Calu3 (cell line): ENCODE measurements at places on chromosomes 16 and 17.

- no peak for DNase-seq
Measured at GRCh38 chr16:19524616-19525384, 1.1 kb downstream of the CCP110 start.

DNA sequence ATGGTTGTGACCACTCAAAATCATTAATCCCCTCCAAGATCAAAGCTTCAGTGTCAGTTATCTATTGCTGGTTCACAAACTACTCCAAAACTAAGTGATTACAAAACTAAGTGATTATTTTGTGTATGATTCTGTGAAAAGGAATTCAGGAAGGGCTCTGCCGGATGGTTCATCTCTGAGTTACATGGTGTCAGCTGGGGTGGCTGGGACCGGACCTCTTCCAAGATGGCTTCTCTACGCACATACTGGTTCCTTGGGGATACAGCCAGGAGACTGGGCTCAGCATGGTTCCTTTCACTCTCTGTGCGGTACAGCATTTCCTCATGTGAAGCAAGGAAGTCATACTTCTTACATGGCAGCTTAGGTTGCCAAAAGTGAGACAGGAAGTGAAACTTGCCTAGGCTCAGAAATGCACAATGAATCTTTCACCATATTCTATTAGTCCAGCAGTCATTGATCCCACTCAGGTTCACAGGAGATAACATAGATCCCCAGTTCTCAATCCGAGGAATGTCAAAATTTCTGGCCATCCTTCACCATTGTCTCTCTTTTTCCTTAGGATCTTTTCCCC, 97.9 kb upstream of the IRX6 start:
- no peak for DNase-seq

GRCh38 chr17:68400404-68400735, 56.9 kb downstream of the WIPI1 start:
- no peak for DNase-seq

DNA sequence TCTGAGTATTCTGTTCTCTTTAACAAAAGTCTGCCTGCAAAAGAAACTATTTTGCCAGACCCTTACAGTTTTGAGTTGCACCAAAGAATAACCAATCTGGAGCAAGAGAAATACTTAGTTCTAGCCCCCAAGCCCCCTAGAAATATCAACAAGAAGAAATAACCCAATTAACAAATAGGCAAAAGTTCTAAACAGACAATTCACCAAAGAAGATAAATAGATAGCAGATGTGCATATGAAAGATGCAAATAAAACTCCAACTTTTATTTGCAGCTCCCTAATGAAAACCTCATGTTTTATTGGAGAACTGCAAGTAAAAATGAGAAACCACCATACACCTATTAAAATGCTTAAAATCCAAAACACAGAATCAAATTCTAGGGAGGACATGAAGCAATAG, 1308.0 kb downstream of the CDH11 start:
- no peak for DNase-seq

- DNase-seq, result no peak
Measured at GRCh38 chr17:19387921-19388521, 1.0 kb upstream of the MFAP4 start.

DNA sequence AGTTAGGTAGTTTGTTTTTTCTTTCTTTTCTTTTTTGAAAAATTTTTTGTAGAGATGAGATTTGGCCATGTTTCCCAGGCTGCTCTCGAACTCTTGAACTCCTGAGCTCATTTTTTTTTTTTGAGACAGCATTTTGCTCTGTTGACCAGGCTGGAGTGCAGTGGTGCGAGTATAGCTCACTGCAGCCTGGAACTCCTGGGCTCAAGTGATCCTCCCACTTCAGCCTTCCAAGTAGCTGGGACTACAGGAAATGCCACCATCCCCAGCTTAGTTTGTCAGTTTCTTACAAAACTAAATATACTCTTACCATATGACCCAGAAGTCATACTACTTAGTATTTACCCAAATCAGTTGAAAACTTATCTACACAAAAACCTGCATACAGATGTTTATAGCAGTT, 14.4 kb upstream of the FBXO47 start:
- no peak for DNase-seq

DNA sequence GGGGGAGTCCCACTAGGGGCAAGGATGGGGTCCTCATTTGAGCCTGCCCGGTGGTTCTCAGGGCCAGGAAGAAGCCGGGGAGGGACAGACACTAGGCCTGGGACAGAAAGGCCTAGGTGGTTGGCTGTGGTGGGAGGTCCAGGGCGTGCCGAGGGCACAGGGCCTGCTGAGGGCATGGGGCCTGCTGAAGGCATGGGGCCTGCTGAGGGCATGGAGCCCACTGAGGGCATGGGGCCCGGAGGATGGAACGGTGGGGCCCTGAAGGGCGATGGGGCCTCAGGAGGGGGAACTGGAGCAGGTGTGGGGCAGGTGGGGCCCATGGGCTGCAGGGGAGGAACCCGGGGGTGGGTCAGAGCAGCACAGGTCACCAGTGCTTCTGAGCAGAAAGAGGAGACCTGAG, 31.2 kb downstream of the PELP1 start:
- no peak for DNase-seq

DNA sequence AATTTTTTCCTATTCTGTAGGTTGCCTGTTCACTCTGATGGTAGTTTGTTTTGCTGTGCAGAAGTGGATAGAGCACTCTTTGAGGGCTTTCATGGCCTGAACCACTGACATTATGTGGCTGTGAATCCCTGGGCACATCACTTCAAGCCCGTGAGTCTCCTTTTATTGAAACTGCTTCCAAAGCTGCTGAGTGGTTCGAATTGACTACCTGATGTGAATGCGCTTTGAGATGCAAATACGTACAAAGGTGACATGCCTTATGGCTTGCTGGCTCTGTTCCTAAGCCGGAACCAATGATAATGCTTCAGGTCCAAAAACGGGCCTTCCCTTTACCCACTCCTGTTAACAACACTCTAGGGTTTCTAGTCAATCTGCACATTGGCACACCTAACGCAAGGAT, 34.3 kb downstream of the ASPA start:
- no peak for DNase-seq

DNA sequence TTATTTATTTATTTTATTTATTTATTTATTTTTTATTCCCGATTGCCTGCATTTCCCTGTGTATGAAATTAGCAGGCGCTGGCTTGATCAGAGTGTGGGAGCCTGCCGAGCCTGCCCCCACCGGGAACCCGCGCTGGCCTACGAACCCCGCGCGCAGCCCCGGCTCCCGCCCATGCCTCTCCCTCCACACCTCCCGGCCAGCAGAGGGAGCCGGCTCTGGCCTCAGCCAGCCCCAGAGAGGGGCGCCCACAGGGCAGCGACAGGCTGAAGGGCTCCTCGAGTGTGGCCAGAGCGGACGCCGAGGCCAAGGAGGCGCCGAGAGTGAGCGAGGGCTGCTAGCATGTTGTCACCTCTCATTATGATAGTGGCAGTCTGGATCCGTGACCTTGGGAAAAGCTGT, 13.0 kb upstream of the RBL2 start:
- DNase-seq, result no peak

GRCh38 chr17:55201308-55201932, 63.3 kb upstream of the HLF start:
- DNase-seq, result no peak

DNA sequence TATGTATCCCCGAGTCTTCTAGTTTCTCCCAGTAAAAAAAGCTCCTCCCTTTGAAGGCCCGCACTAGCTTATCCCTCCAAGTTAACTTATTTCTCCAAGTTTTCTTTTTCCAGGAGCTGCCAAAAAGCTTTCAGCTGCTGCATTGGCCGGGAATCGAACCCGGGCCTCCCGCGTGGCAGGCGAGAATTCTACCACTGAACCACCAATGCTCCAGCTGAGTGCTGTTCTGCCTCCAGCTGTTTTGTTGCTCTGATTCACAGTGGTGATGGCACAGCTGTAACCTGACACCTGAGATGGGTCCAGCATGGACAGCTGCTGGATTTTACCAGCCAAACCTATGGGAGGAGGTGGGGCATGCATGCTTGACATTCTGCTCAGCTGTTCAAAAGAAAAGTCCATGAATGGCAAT, 22.1 kb downstream of the VAC14 start:
- no peak for DNase-seq

DNA sequence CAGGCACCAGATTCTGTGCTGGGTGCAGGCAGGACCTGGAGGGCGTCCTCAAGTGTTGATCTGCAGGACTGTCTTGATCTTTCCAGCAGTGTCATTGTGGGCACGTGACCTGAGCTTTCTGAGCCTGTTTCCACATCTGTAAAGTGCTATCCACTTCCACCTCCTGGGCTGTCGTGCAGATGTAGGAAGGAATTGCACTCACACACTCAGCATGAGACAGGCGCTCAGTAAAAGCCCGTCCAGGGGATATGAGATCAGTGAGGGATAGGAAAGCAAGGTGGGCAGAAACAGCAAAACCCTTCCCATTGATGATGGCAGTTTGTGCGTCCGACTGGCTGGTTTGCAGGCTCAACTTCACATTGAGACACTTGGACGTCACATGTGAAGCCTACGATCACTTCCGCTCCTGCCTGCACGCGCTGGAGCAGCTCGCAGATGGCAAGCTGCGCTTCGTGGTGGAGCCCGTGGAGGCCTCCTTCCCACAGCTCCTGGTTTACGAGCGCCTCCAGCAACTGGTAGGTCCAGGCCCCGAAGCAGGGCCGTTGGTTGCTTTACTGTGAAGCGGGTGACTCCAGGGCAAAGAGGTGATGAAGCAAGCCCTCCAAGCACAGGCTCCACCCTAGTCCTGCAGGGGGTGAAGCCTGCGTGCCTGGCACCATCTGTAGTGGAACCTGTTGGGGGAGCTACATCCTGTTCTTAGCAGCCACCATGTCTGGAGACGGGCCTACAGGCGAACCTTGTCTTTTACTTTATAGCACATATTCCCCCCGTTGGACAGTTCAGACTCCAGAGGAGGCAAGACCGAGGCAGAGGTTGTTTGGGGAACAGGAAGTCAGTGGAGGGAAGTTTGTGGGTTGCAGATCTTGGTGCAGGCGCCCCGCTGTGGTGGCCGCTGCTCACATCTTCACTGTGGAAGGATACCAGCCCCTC, 23.0 kb downstream of the METTL22 start:
- DNase-seq, result no peak

DNA sequence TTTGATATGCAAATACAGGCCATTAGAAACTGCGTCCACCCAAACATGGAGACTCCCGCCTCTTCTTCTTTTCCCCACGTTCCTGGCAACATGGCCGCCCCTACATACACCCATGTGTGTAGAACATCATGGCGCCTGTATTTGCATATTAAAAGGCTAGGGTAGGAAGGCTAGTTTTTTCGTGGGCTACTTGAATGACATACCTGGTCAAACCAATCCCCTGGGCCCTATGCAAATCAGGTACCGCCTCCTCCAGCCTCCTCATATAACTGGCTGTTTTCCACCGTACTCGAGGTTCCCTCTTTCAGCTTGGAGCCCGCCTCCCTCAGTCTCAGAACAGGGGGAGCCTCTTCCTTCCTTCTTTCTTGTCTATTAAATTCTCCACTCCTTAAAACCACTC, 840 bp upstream of the CD300LB start:
- DNase-seq, result no peak

DNA sequence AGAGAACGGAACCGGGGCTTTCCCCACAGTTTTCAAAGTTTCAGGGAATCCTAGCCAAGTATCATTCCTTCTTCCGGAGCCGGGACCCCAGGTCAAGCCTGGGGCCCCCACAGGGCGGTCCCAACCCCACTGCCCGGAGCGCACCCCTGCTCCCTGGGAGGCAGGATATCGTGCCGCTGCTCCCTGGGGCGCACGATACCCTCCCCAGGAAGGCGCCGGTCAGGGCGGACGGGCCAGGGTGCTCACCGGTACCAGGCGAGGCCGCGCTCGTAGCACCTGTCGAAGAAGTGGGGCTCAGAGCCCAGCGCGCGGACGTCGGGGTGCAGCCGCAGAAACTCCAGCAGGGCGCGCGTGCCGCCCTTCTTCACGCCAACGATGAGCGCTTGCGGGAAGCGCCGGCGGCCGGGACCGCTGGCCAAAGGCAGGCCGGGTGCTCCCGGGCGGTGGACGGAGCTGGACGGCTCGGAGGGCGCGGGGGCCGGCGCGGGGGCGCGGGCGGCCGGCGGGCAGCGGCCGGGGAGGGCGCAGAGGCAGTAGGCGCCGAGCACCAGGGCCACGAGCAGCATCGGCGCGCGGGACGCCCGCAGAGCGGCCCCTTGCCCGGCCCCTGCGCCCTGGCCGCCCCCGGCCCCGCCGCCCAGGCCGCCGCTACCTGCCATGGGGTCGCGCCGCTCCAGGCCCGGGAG, 407 bp downstream of the HS3ST6 start:
- DNase-seq, result no peak

DNA sequence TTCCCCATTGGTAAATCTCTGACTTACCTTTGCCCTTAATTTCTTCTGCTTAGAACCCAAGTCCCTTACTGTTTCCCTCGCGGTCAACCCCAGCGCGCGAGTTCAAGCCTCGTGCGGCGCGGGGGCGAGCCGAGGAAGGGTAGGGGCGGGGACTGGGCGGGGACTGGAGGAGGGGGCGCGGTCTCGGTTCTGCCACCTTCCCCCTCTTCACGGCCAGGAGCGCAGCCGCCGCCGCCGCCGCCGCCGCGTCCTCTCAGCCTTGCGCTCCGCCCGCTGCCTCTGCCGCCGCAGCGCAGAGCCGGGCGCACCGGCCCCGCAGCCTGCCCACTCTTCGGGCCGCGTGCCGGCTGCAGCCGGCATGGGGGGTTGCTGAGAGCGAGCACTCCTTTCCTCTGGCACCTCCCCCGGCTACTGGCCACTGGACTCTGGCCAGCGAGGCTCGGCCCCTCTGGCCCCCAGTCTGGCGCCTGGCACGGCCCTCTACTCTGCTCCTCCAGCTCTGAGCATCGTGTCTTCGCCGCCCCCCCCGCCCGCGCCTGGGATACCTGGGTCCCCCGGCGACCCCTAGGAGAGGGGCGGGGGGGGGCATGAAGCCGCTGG, at the start of gene RAPGEFL1:
Gene RAPGEFL1, plus strand, starts transcription at position 196 of the 600 bp plus-strand sequence. Its CDS starts 392 bp downstream, at position 588.
- DNase-seq, result peak; percentile 100

DNA sequence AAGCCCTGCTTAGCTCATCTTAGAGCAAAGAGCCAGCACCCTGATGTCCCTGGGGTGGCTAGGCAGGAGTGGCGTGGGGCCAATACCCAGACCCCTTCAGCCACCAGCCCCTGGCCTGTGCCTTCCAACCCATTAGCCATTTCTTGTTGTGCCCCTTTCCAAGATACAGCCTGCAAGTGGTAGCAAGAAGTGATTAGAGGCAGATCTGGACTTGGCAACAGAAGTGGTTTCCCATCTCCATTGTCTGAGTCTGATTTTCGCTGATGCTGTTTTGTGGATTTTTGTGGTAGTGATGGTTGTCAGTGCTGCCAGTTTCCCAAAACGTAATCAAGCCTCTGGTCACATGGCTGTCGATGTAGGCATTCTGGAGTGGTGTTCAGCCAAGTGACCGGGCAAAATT, 25.7 kb downstream of the PLCD3 start:
- no peak for DNase-seq

- no peak for DNase-seq
Measured at GRCh38 chr17:73481676-73482075, 162.6 kb downstream of the SDK2 start.

GRCh38 chr17:31678431-31678830, 180.6 kb downstream of the COPRS start:
- DNase-seq, result no peak

- peak; percentile 54 for DNase-seq
Measured at GRCh38 chr17:32504166-32504990, 17.6 kb downstream of the CDK5R1 start.

- DNase-seq, result no peak
Measured at GRCh38 chr16:55543472-55543871, 23.0 kb upstream of the CAPNS2 start.

GRCh38 chr17:32786169-32786568, 90.8 kb downstream of the MYO1D start:
- no peak for DNase-seq
